ENCODE measurements at places on chromosomes 12 and 14. TPM values are rescaled to one million over a fixed set of nuclear protein-coding genes. Genes with fewer than 3 reads are reported as not detected.

The ANAPC7 gene
- total RNA-seq, result 59.3 TPM

GRCh38 chr14:44962334-44963043, 499 bp downstream of the TOGARAM1 start:
- no peak for DNase-seq

GRCh38 chr14:36785511-36785910, 123.9 kb downstream of the PAX9 start:
- DNase-seq, result no peak

DNA sequence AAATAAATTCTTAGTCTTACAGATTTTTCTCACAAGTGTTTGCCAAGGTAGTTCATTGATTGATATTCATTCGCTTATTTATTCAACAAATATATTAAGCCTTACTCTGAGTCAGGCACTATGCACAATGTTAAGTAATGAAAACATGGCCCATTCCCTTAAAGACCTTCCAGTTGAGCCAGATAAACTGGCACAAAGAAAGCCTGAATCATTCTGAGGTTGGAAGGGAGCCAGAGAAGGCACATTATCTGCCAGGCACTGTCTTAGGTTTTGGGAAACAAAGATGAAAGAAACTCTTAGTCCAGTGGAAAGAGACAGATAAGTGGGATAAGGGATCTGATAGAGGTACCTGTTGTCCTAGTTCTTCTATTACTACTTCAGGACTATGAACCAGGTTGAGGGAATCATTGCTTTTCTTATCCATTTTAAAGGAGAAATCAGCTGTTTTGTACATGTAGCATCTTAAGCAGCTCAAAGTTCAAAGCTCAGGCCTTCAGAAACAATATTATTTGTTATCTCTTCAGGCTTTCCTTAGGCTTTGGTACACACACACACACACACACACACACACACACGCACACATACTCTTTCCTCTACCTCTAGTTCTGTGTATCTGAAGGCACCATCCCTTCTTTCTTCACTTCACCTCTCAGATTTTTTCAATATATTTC, 27.0 kb downstream of the PDE6H start:
- DNase-seq, result peak; percentile 57

The ADAMTS20 gene
- total RNA-seq, result 0.17 TPM

DNA sequence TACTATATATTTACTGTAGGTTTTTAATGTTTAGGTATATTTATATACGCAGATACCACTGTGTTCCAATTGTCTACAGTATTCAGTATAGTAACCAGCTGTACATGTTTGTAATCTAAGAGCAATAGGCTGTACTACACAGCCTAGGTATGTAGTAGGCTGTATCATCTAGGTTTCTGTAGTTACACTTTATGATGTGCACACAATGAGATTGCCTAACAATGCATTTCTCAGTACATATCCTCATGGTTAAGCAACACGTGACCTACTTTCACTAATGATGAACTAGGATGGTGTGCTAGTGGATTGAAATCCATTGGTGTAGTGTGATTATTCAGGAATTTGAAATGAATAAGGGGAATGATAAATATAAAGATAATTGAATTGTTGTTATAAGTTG, 77.7 kb downstream of the ETNK1 start:
- DNase-seq, result no peak

DNA sequence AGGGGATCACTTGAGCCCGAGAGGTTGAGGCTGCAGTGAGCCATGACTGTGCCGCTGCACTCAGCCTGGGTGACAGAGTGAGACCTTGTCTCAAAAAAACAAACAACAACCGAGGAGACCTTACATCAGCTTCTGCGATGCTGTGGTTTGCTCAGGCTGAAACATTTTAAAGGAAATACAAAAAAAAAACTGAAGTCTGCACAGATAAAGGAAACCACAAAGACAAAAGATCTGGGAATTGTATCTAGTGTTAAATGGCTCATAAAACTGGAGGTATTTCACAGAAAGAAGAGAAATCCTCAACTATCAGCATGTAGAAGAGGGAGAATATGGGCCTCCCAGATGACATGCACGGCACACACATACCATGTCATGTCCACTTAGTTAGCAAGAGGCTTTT, 60.3 kb upstream of the VPS33A start:
- no peak for DNase-seq

DNA sequence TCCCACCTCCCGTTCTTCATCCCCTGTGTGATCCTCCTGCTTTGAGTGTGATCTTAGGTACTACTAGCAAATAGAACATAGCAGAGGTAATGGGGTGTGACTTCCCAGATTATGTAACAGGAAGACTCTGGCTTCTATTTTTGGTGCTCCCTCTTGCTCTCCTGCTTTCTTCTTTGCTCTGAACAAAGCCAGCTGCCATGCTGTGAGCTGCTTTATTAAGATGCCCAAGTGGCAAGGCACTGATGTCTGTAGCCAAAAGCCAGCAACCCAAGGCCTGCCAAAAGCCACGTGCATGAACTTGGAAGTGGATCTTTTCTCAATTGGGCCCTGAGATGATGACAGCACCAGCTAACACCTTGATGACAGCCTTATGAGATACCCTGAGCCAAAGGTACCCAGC, 5.8 kb upstream of the MFAP5 start:
- DNase-seq, result no peak

The NFE2 gene
- total RNA-seq, result not detected

The EID3 gene
- 2.2 TPM for total RNA-seq

The CCDC91 gene
- 14.7 TPM for total RNA-seq

GRCh38 chr12:2432856-2433255, 361.9 kb upstream of the FKBP4 start:
- no peak for DNase-seq

The PXN gene
- total RNA-seq, result 152 TPM

- no peak for DNase-seq
Observed at GRCh38 chr12:108653082-108653516, 19.4 kb upstream of the SELPLG start.

- no peak for DNase-seq
Observed at GRCh38 chr12:130161261-130162243, 712 bp upstream of the FZD10 start.

GRCh38 chr14:50717811-50718210, 49.7 kb upstream of the SAV1 start:
- DNase-seq, result no peak

GRCh38 chr12:42444192-42444943, 118.4 kb downstream of the PPHLN1 start:
- DNase-seq, result no peak

- DNase-seq, result no peak
Observed at GRCh38 chr12:1702713-1703112, 11.8 kb downstream of the ADIPOR2 start.

The FGF6 gene
- total RNA-seq, result not detected

- no peak for DNase-seq
Observed at GRCh38 chr12:25052196-25052913, 103.5 kb upstream of the BCAT1 start.

The GUCY2C gene
- not detected for total RNA-seq

The ACSM4 gene
- total RNA-seq, result not detected

DNA sequence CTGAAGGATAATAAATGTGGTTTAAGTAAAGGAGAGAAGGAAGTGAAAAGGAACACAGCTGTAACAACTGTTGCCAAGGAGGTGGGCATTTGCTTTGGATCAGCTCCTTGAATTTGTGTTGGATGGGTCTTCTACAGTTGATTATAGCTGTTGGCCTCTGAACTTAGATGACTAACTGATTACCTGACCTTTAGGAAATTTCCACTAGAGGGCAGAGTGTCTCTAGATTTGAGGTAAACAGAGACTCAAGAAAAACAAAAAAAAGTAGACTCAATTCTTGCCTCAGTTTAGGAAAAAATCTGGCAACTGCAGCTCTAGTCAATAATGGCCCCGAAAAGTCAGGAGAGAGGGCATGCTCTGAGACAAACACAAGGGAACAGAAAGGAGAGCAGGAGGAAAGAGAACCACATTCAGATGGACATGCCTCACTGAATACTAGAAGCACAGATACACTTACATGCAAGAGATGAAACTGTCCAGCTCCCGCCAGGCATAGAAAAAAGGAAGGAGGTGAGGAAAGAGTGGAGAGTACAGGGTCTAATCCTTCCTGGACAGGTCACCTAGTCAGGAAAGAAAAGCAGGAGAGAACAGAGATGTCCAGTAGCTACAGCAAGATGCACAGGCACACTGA, 20.6 kb downstream of the COX14 start:
- DNase-seq, result peak; percentile 64

DNA sequence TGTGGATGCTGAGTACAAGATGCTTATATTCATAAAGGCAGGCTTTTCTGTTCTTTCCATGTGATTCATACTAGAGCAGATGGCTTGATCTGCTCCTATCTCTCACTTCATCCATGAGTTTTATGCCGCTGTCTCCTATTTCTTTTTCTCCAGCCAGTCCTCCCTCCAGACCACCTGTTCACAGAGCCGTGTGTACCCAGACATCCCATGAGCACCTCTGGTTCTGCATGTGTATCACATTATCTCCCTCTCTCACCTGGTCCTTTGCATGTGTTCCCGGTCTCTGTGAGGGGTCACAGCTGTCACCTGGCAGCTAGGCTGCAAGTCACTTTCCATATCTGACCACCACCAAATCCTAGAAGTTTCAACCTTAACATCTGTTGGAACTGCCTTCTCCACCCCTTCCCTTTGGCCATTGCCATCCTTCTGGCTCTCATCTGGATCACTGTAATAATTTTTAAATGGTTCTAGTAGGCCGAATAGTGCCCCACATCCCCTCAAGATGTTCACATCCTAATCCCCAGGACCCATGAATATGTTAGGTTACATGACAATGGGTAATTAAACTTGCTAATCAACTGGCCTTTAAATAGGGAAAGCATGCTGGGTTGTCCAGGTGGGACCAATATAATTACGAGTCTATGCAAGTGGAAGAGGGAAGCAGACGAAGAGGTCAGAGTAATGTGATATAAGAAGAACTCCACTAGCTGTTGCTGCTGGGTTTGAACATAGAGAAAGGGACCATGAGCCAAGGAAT, 168.1 kb downstream of the SNAPC1 start:
- DNase-seq, result no peak

GRCh38 chr12:117522559-117522958, 161.1 kb upstream of the NOS1 start:
- DNase-seq, result peak; percentile 0

- no peak for DNase-seq
Observed at GRCh38 chr14:104895207-104895785, 29.4 kb upstream of the PLD4 start.

The SLC6A12 gene
- not detected for total RNA-seq

The NYNRIN gene
- 0.06 TPM for total RNA-seq

DNA sequence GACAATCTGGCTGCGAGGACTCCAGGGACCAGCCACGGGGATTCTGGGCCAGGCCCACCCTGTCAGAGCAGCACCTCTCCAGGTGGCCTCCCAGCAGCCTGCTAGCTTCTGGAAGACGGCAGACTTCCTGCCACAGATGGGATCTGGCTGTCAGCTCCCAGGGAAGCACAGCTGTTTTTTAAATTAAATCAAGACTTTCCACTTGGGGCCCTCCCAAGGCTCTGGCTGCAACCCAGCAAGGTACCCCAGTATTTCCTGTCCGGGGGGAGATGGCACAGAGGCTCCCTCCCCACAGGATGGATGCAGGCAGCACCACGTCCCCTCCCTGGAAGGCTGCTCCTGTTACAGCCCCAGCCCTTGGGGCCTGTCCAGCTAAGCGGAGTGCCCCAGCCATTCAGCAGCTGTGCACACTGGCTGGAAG, 56.9 kb downstream of the ACTN1 start:
- no peak for DNase-seq

The ARMH4 gene
- 1.1 TPM for total RNA-seq

The DNAH10 gene
- under 0.01 TPM for total RNA-seq

The ZC2HC1C gene
- total RNA-seq, result 0.38 TPM

- no peak for DNase-seq
Observed at GRCh38 chr14:68337279-68337678, 455.6 kb downstream of the ZFP36L1 start.

DNA sequence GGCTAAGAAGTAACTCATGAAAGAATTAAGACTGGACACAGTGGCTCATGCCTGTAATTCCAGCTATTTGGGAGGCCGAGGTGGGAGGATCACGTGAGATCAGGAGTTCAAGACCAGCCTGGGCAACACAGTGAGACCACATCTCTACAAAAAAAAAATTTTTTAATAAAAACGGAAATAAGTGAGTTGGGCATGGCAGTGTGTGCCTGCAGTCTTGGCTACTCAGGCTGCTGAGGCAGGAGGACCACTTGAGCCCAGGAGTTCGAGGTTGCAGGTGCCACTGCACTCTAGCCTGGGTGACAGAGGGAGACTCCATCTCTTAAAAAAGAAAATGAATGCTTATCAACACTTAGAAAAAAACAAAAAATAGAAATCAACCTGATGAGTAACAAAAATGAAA, 117.7 kb downstream of the CALM1 start:
- DNase-seq, result no peak

- DNase-seq, result peak; percentile 92
Observed at GRCh38 chr12:53063708-53064612, 14.1 kb downstream of the TNS2 start.

DNA sequence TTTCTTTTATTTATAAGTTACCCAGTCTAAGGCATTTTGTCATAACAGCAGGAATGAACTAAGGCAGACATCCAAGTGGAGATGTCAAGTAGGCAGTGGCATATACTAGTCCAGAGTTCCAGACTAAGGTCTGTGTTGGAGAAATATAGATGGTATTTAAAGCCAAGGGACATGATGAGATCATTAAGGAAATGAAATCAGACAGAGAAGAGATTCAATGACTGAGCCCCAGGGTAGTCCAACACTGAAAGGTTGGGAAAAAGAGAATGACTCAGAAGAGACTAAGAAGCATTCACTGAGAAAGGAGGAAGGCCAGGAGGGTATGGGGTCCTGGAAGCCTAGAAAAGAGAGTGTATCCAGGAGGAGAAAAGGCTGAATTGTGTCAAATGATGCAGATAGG, 442.2 kb upstream of the CCDC196 start:
- DNase-seq, result no peak

The POLE gene
- total RNA-seq, result 34.8 TPM

The AKAP3 gene
- 0.52 TPM for total RNA-seq

DNA sequence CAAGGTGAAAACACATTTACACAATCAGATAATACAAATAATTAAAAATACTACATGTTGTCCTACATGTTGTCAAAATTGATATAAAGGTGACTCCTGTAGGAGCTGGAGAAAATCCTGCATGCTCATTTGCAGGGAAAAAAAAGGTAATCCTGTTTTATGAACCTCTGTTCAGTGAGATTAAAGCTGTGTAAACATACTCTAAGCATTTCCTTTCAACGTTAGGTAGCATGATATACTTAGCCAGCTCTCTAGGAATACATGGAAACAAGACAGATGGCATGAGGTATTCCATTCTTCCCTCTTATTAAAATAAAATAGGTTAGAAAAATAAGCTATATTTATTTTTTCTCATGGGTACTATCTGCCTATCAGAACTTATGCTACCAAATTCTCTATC, 635.7 kb upstream of the FLRT2 start:
- no peak for DNase-seq

Data from LHCN-M2 (cell line).